ENCODE measurements at places on chromosomes 11 and 22.

DNA sequence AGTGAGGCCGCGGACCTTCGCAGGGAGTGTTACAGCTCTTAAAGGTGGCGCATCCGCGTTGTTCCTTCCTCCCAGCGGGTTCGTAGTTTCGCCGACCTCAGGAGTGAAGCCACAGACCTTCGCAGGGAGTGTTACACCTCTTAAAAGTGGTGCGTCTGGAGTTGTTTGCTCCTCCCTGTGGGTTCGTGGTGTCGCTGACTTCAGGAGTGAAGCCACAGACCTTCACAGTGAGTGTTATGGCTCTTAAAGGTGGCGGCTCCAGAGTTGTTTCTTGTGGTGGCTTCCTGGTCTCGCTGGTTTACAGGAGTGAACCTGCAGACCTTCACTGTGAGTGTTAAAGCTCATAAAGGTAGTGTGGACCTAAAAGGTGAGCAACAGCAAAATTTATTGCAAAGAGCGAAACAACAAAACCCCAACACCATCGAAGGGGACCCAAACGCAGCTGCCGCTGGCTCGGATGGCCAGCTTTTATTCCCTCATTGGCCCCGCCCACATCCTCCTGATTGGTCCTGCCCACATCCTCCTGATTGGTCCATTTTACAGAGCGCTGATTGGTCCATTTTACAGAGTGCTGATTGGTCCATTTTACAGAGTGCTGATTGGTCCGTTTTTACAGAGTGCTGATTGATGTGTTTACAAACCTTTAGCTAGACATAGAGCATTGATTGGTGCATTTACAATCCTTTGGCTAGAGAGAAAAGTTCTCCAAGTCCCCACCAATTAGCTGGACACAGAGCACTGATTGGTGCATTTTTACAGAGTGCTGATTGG lies 1.2 kb upstream of the TMEM45B start:
- DNase-seq = no peak

DNA sequence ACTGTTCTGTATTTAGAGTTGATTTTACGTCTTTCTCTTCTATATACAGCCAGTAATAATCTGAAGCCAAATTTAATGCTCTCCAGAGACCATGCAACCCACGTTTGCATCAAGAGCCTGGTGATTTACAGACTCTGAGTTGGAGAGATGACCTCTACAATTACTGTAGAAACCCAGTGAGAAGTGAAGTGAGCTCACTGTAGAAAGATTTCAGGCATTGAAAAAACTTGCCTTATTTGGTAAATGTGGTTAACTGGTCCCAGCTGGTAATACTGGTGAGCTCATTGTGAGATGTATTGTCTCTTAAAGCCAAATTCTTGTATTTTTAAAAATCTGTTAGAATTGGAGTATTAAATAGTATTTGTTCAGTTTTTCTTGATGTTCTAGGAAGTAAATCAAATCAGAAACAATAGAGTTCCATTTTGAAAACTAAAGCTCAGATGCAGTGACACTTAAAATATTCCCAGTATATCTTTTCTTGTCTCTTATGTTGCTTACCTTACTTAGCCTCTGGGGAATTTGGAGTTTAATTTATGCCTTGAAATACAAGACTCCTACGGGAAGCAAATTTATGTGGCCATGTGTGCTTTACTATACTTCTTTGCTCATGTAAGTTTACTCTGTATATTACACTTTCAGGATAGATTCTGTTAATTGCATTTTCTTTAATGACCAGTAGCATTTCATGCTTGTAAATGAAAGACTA lies 189.9 kb downstream of the ARHGAP42 start:
- DNase-seq = no peak

GRCh38 chr11:130299978-130300377 lies 14.7 kb downstream of the ZBTB44 start:
- DNase-seq = no peak

DNA sequence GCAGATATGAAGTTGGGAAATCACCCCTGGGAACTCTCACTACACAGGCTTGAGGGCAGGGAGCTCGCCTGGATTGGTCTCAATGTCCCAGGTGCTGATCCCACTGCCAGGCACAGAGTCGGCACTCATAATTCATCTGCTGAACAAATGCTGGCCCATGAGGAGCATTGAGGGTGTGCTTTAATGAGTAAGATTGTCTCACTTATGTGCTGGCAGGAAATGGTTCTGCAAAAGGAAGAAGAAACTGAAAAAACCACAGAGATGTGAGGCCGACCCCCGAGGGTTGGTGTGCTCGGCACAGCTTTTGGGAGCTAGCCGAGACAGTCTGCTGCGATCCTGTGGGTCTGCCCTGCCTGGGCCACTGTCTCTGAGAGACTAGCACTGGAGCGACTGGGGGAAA lies 9.4 kb downstream of the PLAAT2 start:
- DNase-seq = no peak

GRCh38 chr22:22955276-22955798 lies 67.7 kb downstream of the IGLL5 start:
- DNase-seq = peak; percentile 20
